ENCODE measurements at places on chromosomes 11 and 22. TPM values are rescaled to one million over a fixed set of nuclear protein-coding genes. Genes with fewer than 3 reads are reported as not detected.

DNA sequence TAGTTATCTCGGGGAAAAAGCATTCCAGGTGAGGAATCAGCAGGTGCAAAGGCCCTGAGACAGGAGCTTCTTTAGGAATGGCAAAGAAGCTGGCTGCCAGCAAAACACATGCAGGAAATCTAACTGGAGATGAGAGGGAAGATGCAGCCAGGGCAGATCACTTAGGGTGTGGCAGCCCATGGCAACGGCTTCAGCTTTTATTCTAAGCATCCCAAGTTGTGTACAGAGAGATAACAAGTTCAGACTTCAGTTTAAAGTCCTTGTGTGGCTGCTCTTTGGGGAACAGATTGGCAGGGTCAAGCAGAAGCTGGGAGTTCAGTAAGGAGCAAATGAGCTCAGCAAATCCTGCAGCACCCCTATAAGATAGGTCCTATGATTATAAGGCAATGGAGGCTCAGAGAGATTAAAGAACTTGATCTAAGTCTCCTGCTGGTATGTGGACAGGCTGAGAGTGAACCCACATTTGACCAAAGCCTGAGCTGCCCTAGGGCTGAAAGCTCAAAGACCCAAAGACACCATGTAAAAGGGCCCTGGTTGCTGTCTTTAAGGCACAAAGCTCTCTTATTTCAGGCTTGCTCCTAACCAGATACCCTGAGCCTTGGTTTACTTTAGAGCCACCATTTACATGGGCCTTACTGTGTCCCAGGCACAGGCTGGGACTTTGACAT lies 466.8 kb downstream of the SOX6 start:
- H3K4me3 ChIP-seq, result no peak overlapping the region
- no peak overlapping the region for H3K27ac ChIP-seq
- peaks cover 4% of the 10 kb centered on the region for H3K27me3 ChIP-seq
- no peaks in the 10 kb centered on the region for H3K36me3 ChIP-seq
- H3K4me1 ChIP-seq, result no peaks in the 10 kb centered on the region

DNA sequence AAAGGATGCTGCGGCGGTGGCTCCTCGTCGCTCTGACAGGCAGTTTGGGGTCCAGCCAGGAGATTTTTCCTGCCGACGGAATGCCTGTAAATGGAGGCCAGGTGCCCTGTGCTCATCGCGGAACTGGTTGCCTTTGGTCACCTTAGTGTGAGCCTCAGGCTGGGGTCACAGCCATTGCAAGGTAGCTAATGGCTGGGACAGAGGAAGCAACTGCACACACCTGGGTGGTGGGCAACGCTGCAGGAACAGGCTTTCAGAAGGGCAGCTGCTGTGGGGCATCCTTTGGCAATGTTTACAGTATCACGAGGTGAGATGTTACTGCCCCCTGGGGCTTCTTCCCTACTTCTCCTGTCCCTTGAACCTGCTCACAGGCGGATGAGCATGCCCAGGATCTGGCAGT lies 205.5 kb downstream of the GRIK4 start:
- no peaks in the 10 kb centered on the region for H3K36me3 ChIP-seq
- no peak for DNase-seq
- H3K27me3 ChIP-seq, result peaks cover 17% of the 10 kb centered on the region
- H3K27ac ChIP-seq, result no peak overlapping the region
- no peak overlapping the region for H3K4me3 ChIP-seq

DNA sequence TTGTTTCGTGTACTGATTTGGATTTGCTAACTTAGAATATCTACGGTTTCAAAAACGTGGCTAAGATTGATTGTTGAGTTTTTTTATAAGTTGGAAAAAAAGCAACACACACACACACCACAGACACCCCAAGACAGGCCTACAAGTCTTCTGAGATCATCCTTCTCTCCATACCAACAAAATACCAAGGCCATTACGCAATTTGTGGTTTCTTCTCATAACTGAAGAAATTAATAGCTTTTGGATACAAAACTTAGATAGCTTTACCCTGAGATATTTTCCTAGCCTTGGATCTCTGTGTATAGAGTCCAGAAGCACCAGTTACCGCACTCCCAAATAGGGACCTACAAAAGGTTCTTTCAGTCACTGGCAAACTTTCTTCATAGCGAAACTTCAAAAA lies 113.6 kb downstream of the SIK3 start:
- H3K36me3 ChIP-seq, result no peaks in the 10 kb centered on the region
- H3K27ac ChIP-seq, result no peak overlapping the region
- no peaks in the 10 kb centered on the region for H3K27me3 ChIP-seq
- no peak for DNase-seq
- peaks cover 62% of the 10 kb centered on the region for H3K4me1 ChIP-seq
- H3K4me3 ChIP-seq, result no peak overlapping the region

- peak; percentile 84 for DNase-seq
- no peaks in the 10 kb centered on the region for H3K27me3 ChIP-seq
- H3K36me3 ChIP-seq, result peaks cover 45% of the 10 kb centered on the region
- peaks cover 79% of the 10 kb centered on the region for H3K4me1 ChIP-seq
- H3K4me3 ChIP-seq, result no peak overlapping the region
Measured at GRCh38 chr11:44611687-44612434, 46.4 kb downstream of the CD82 start.

The DDI1 gene
- not detected for total RNA-seq

Measured in activated CD8-positive, alpha-beta T cell treated with anti-CD3 and anti-CD28 coated beads, Interleukin-2, amount 10 ng/mL, durations not matched to agents 7 days and 5 days (primary cell).